ENCODE measurements at places on chromosomes 1 and 21. TPM values are rescaled to one million over a fixed set of nuclear protein-coding genes. Genes with fewer than 3 reads are reported as not detected.

Gene MIXL1
- 0.52 TPM for total RNA-seq

Gene C1QB
- 92.9 TPM for total RNA-seq

Gene KCNJ15
- 58.5 TPM for total RNA-seq

Gene HSF2BP
- 2.0 TPM for total RNA-seq

Gene RGS4
- 1.6 TPM for total RNA-seq

- DNase-seq = no peak
These were observed 77.7 kb downstream of the TOMM20 start for GRCh38 chr1:235050911-235051360.

- no peak for DNase-seq
These were observed 444.6 kb downstream of the NUF2 start for GRCh38 chr1:163766257-163766918.

GRCh38 chr21:43190544-43190943, 21.7 kb downstream of the CRYAA start:
- DNase-seq = peak; percentile 38

DNA sequence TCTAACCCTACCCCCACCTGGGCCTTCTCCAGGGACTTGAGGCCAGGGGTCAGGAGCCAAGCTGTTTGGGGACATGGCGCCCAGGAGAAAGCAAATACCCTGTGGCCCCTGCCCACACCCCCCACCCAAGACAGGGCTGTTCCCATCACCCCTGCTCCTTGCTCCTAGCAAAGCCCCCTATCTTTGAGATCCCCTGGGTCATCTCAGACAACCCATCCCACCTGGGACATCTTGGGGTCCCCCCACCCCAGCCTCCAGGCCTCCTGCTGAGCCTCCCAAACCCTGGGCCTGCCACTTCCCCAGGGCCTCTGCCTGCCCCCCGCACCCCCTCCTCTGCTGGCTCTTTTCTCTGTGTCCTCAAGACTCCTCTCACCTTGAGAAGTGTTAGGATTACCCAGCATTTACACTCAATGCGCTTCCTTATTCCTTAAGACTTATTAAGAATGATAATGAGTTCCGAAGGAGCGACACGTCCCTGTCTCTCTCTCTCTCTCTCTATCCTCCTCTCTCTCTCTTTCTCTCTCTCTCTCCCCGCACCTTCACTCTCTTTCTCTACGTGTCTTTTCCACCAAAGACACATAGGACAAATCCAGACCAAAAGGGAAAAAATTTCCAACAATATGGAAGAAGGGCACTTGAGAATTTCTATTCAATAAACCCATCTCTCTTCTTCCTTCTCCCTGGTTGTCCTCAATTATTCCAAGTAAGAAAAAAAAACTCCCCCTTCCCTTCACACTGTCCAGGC, 7.2 kb downstream of the CASZ1 start:
- DNase-seq = no peak

GRCh38 chr1:63973005-63973419, 199.2 kb downstream of the ROR1 start:
- DNase-seq = no peak

- DNase-seq = no peak
These were observed 89.2 kb upstream of the TMEM51 start for GRCh38 chr1:15064217-15064929.

DNA sequence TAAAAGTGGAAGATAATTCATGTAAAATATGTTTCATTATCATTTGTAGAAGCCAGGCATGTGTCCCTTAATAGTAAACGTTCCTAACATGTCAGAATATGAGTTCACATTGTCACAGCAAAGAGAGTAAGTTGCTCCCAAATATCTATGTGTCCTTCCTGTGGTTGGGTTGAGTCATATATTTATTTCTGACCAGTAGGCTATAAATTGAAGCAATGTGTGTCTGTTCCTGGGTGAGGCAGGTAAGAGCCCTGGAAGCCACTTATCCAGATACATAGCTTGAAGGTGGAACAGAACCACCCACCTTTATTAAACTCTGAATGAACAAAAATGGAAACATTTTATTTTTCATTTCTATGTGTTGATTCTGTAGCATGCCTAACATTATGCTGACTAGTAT, 2251.6 kb downstream of the NCAM2 start:
- DNase-seq = no peak

GRCh38 chr1:66978201-66978600, 53.4 kb downstream of the MIER1 start:
- DNase-seq = no peak

- no peak for DNase-seq
These were observed 829 bp downstream of the SPEN start for GRCh38 chr1:15848143-15848928.

- DNase-seq = no peak
These were observed 87.7 kb downstream of the MAST2 start for GRCh38 chr1:45891087-45891486.

DNA sequence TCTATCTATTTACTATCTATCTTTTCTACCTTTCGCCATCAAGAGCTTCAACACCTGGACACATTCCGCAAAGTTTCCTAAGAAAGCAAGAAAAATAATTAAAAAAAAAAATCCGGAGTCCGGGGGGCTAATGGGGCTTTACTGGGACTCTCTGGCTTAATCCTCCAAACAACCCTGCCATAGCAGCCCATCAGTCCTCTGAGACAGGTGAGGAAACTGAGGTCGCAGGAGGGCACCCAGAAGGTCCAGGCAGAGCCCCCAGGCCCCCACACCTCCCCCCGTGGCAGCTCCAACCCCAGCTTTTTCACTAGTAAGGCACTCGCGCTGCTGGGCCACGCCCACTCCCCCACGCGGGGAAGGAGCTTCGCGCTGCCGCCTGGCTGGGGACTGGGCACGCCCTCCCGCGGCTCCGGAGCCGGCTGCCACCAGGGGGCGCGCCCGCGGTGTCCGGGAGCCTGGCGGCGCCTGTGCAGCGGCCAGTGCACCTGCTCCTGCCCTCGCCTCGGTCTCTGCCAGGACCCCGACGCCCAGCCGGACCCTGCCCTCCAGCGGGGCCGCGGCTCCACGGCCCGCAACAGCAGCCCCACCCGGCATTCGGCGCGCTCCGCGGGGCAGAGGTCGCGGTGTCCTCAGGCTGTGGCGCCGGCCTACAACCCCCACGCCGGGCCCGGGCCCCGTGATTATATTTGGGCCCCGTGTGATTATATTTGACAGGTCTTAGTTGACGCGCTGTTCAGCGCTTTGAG, 54.1 kb upstream of the SAMD11 start:
- DNase-seq = peak; percentile 61
